Tibial artery (tissue), 4 donors: ENCODE measurements at places on chromosomes 11 and 22.

- DNase-seq = no peak
Measured at GRCh38 chr11:122405547-122406341, 249.8 kb upstream of the UBASH3B start.

DNA sequence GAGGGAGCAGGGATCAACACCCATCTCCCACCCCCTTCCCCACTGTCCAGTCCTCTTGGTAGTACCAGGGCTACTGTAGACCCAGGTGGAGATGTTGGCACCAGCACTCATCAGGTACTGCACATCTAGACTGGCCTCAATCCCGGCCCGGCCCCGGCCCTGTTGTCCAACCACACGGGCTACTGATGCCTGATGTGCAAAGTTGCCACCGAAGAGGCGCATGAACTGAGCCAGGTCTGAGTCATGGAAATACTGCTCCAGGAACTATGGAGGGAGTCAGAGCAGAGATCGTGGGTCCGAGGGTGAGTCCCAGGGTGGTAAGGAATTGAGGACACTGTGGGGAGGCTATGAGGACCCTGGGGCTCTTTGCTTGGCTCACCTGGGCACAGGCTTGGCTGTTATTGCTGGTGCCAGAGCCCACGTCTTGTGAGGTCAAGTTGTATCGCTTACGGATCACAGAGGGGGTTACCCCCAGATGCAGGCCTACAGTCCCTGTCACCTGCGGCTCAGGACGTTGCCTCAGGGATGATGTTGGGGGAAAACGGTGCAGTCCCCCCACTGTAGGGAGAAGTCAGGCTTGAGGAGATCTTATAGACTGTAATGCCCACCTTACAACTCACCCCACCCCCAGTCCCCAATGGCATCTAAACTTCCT, 2.5 kb downstream of the TPP1 start:
- no peak for DNase-seq

DNA sequence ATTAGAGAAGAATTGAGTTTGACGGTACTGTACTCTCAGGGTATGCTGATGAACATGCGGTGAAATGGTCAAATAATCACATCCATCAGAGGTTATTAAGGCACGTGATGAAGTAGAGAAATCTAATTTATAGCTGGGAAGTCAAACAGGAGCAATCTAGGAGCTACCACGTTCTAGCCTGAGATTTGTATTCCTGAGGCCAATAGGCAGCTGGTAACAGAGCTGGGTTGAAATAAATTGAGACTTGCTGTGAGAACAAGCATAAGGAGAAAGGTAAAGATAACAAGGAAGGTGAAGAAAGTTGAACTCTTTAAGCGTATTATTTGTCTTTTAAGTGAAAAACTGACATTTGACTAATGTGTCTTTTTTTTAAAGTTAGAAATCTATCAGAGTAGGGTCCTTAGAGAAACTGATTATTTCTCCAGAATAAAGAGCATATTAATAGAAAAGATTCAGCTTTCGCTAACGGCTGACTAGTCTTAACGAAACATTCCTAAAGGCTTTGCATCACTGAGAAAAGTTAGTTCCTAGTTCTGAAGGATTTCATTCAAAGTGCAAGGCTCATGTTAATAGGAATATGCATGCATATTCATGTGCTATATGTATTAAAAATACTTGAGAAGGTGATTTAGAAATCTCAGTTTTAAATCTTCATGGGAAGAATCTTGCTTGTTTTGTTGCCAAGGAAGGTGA, 5.2 kb upstream of the WEE1 start:
- DNase-seq = no peak

GRCh38 chr11:42972741-42973140, 339.1 kb upstream of the API5 start:
- DNase-seq = no peak

DNA sequence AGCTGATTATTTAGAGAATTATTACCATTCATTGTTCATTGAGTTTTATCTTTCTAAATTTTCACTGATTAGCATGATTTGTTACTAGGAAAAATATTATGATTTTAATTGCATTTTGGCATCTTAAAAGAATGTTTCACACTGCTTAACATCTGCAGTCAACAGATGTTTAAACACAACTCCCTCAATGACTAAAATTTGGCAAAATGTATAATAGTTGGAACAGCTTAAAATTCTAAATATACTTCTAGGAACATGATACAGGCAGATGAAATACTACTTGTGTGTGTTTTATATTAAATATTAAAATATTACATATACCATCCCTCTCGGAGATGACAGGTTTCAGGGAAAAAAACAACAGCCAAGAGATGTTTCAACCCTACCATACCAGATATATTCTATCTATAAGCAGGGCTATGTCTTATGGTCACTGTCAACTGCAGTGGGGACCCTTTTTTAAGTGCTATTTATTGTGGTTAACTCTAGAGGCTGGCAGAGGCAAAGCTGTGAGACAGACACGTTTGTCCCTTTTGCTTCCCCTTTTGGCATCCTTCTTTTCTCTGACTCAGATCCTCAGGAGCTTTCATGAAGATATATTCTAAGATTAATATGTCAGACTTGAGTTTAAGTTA, 81.9 kb downstream of the BDNF start:
- no peak for DNase-seq

- no peak for DNase-seq
Measured at GRCh38 chr11:46898396-46899095, 19.8 kb downstream of the LRP4 start.

- peak; percentile 90 for DNase-seq
Measured at GRCh38 chr22:42685941-42686653, 34.6 kb downstream of the A4GALT start.

DNA sequence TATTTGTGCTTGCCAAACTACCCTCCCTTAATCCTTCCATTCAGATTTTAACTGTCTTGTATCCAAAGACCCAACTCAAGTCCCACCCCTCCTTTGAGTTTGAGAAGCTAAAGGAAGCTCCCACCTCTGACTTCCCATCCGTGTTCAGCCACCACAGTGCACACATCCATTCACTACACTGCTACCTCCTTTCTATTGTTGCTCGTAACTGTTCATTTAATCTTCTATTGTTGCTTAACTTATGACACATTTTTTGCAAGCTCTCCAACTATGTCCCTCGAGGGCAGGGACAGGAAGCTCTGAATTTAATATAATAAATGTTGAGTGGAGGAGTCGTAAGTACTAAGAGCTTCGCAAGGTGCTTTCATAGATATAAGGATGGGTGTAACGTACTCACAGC, 10.4 kb downstream of the LARGE1 start:
- DNase-seq = no peak

- no peak for DNase-seq
Measured at GRCh38 chr11:57598831-57599155, 1.3 kb downstream of the SERPING1 start.

DNA sequence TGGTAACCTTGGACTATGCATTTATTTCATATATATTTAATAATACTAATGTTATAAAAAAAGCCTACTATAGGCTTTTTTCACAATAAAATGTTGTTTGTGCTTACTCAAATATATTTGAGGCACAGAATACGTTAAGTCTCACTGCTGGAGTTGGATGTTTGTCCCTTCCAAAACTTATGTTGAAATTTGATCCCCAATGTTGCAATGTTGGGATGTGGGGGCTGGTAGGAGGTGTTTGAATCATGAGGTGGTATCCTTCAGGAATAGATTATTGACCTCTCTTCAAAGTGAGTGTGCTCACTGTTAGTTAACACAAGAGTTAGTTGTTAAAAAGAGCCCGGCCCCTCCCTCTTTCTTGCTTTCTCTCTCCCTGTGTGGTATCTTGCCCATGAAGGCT, 1295.9 kb downstream of the JRKL start:
- no peak for DNase-seq

DNA sequence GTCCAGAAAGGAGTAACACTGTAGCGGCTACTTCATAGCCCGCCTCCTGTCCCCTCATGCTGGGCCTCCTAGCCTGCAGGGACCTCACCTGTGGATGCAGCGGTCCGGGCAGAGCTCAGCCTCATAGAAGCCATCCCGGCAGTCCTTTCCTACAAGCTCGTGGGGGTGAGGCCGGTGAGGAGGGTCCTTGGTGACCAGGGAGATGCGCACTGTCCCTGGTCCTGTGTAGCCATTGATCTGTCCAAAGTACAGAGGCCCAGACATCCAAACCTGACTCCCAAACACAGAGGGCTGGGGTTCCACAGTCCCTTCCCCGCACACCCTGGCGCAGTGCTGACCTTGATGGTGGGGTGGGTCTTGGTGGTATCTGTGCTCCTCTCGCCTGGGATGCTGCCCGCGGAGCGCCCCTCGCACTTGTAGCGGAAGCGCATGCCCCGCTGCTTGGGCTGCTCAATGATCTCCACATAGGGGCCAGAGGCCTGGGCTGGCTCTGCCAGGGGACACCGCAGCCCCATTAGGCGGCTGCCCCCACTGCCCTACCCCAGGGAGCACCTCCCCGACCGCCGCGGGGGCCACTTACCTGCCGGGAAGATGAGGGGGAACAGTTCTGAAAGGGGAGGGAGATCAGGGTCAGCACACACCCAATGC, 993 bp downstream of the RELA start:
- no peak for DNase-seq

DNA sequence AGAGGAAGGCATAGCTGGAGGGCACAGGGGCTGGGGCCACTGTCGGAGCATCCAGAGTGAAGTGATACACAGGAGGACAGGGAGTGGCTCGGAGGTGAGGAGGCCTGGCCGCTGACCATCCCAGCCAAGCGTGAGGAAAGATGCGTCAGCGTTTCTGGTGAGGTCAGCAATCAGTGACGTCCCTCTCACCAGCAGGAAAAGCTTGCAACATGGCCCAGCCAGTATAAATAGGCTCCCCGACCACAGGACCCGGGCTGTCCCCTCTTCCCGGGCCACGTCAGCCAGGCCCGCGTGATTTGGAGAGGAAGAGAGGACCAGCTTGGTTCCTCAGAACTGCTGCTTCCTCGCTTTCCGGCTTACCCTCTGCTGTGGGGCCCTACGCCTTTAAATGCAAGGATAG, 4.2 kb upstream of the OSM start:
- peak; percentile 83 for DNase-seq

DNA sequence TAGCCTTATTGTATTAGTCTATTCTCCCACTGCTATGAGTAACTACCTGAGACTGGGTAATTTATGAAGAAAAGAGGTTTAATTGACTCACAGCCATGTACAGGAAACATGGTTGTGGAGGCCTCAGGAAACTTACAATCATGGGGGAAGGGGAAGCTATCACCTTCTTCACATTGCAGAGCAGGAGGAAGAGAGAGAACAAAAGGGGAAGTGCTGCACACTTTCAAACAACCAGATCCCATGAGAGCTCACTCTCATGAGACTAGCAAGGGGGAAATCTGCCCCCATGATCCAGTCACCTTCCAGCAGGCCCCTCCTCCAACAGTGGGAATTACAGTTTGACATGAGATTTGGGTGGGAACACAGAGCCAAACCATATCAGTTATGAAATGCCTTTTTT, 179.4 kb downstream of the ARHGAP42 start:
- DNase-seq = no peak

- no peak for DNase-seq
Measured at GRCh38 chr22:48104102-48104738, 1341.8 kb downstream of the TBC1D22A start.

- DNase-seq = peak; percentile 89
Measured at GRCh38 chr11:2380807-2381350, 3.8 kb downstream of the CD81 start.

- no peak for DNase-seq
Measured at GRCh38 chr22:38482662-38483308, 14.9 kb downstream of the KDELR3 start.

DNA sequence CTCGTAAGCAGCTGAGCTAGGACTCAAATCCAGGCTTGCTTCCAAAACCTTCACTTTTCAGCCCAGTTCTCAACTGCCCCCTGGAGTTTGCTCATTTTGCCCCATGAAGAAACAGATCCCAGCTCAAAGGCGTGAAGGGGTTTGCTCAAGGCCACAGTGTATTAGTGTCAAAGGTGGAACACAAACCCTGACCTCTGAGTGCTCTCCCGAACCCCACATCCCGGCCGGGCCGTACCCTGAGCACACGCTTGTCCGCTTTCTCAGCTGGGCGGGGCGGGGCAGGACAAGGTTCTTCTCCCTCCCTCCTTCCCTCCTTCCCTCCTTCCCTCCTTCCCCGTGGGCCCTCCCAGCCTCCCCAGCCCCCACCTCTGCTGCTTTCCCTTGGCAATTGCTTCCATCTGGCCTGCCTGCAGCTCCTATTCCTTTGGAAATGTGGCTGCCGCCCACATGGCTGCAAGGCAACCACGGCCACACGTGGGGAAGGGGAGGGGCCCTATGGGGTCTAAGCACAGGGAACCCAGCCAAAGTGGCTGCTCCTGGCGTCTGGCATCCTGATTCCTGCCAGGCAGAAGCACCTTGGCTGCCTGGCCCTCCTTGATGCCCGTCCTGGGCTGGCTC, 4.1 kb downstream of the ST3GAL4 start:
- DNase-seq = peak; percentile 74

DNA sequence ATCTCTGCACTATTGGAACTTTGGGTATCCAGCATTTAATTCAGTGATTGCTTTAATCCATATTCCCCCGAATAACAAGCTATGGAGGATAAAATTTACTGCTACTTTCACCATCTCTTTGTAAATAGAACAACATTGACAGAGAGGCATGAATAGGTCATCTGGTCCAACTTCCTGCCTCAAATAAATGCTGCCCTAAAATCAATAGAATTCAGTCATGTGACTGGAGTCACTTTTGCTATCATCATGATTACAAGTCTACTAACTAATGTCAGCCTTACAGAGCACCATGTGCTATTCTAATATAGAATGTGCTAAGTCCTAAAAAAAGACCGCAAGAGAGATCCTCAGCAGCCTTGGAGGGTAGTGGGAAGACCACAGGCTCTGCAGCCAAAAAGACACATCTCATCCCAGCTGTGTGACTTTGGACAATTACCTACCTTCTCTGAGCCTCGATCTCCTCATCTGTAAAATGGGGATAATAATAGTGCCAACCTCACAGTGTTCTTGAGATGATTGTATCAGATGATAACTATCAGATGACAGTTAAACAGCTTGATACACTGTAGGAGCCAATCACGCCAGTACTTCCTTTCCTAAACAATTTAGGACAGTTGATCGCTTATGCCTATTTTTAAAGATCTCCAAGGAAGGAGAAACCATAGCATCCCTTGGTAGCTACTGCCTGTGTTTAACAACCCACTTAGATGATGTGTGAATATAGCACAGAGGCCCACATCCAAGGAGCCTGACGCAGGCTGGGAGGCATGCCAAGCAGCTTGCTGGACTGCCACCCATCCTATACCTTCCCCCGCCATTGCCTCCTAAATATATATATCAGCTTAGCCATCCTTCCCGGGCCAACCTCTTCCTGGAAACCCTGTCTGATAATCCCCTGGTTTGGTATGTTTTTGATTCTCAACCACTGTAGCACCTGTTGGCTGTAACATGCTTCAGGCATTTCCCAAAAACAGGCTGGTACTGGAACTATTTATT, 77.3 kb upstream of the PHF21A start:
- DNase-seq = no peak
